ENCODE measurements at places on chromosomes 5 and 9. TPM values are rescaled to one million over a fixed set of nuclear protein-coding genes. Genes with fewer than 3 reads are reported as not detected.

The ITK gene
- 2.5 TPM for total RNA-seq

The SLC25A2 gene
- 1.1 TPM for total RNA-seq

The PTTG1 gene
- 104 TPM for total RNA-seq

The SLCO6A1 gene
- not detected for total RNA-seq

The FNBP1 gene
- total RNA-seq = 24.7 TPM

The PCDHGB3 gene
- total RNA-seq = 0.57 TPM

The ALDOB gene
- total RNA-seq = 33.1 TPM

The HSPB3 gene
- 0.77 TPM for total RNA-seq

The TMEM203 gene
- 43.5 TPM for total RNA-seq

The TOR1B gene
- total RNA-seq = 49.0 TPM

The RASGRF2 gene
- 2.8 TPM for total RNA-seq

The DDX31 gene
- total RNA-seq = 6.8 TPM

The MVB12B gene
- total RNA-seq = 15.8 TPM

The CTXN3 gene
- total RNA-seq = not detected

The NR2F1-AS1 gene
- total RNA-seq = 2.4 TPM

The IL9 gene
- not detected for total RNA-seq

The TAL2 gene
- total RNA-seq = not detected

The NEURL1B gene
- 61.6 TPM for total RNA-seq

The NEK6 gene
- 77.8 TPM for total RNA-seq

The PCDHA13 gene
- 0.05 TPM for total RNA-seq

The HAVCR2 gene
- total RNA-seq = 1.3 TPM

The GRM6 gene
- not detected for total RNA-seq

The OCLN gene
- 176 TPM for total RNA-seq

The SLC22A4 gene
- 1.3 TPM for total RNA-seq

The CD274 gene
- 1.6 TPM for total RNA-seq

The OR1B1 gene
- not detected for total RNA-seq

The IL33 gene
- 16.4 TPM for total RNA-seq

The WNK2 gene
- 238 TPM for total RNA-seq

The OTULINL gene
- total RNA-seq = 58.5 TPM

The RGS7BP gene
- 0.12 TPM for total RNA-seq

The ERGIC1 gene
- total RNA-seq = 191 TPM

The RNF208 gene
- 9.3 TPM for total RNA-seq

The DMRT2 gene
- 15.9 TPM for total RNA-seq

The NMUR2 gene
- total RNA-seq = not detected

The CARD9 gene
- 1.7 TPM for total RNA-seq

The ITGA2 gene
- total RNA-seq = 18.3 TPM

The FAM200C gene
- 1.8 TPM for total RNA-seq

The ABLIM3 gene
- 2.3 TPM for total RNA-seq

The DPM2 gene
- total RNA-seq = 38.9 TPM

The C7 gene
- total RNA-seq = 23.3 TPM

The DAB2IP gene
- total RNA-seq = 126 TPM

The TMEM252 gene
- not detected for total RNA-seq

The AFAP1L1 gene
- 1.6 TPM for total RNA-seq

The DND1 gene
- total RNA-seq = 0.89 TPM

The FLT4 gene
- total RNA-seq = 3.1 TPM

The PRDM9 gene
- total RNA-seq = not detected

The ACTBL2 gene
- not detected for total RNA-seq

The NUDCD2 gene
- total RNA-seq = 32.9 TPM

The C9orf50 gene
- total RNA-seq = not detected

The PCDHB12 gene
- total RNA-seq = 0.56 TPM

The MCIDAS gene
- 0.13 TPM for total RNA-seq

The INPP5E gene
- total RNA-seq = 8.3 TPM

The LCN10 gene
- 3.3 TPM for total RNA-seq

The RUSC2 gene
- 8.6 TPM for total RNA-seq
